Glomerular endothelial cell (primary cell): ENCODE measurements at places on chromosomes 3 and 15. TPM values are rescaled to one million over a fixed set of nuclear protein-coding genes. Genes with fewer than 3 reads are reported as not detected.

- no peak for DNase-seq
Observed at GRCh38 chr3:81492040-81492439, 269.4 kb downstream of the GBE1 start.

Gene CCDC54
- total RNA-seq: not detected in 2 replicates

- no peak for DNase-seq
Observed at GRCh38 chr3:6799264-6799915, 61.5 kb upstream of the GRM7 start.

GRCh38 chr15:40277471-40277870 lies 5.4 kb downstream of the ANKRD63 start:
- no peak for DNase-seq

DNA sequence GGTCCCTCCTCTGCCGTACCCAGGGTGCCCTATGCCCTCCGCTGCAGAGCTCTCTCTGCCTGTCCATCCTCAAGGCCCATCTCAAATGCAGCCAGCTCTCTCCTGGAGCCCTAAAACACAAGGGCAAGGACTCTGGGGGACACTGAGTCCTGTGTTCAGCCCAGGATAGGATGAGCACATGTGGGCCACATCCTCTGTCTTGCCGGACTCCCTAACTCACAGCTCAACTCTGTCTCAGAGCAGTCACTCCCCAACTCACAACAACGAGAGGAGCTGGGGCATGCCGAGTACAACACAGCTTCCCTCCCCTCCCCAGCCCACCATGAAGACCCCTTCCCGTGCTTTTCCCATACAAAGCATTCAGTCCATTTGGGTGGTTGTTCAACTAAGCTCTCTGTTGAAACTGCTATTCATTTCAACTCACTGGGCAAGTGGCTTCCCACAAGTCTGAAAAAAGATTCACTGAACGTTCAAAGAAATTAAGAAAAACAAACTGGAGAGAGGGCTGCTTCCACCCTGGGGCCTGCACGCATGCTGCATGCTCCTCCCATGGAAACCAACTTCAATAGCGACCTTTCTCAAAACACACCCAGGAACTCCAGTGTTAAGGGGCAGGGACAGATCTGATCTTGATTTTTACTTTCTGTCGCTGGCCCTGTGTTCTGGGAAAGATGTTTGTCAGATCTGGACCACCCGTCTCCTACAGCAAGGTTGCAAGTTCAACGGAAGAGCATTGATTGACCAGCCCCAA lies 124.3 kb upstream of the IGF1R start:
- DNase-seq: no peak

DNA sequence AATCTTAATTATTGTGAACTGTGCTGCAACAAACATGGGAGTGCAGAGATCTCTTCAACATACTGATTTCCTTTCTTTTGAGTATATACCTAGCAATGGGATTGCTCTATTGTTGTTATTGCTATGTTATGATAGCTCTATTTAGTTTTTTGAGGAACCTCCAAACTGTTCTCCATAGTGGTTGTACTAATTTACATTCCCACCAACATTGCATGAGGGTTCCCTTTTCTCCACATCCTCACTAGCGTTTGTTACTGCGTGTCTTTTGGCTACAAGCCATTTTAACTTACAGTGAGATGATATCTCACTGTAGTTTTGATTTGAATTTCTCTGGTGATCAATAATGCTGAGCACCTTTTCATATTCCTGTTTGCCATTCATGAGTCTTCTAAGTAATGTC lies 45.5 kb upstream of the TNFSF10 start:
- no peak for DNase-seq

DNA sequence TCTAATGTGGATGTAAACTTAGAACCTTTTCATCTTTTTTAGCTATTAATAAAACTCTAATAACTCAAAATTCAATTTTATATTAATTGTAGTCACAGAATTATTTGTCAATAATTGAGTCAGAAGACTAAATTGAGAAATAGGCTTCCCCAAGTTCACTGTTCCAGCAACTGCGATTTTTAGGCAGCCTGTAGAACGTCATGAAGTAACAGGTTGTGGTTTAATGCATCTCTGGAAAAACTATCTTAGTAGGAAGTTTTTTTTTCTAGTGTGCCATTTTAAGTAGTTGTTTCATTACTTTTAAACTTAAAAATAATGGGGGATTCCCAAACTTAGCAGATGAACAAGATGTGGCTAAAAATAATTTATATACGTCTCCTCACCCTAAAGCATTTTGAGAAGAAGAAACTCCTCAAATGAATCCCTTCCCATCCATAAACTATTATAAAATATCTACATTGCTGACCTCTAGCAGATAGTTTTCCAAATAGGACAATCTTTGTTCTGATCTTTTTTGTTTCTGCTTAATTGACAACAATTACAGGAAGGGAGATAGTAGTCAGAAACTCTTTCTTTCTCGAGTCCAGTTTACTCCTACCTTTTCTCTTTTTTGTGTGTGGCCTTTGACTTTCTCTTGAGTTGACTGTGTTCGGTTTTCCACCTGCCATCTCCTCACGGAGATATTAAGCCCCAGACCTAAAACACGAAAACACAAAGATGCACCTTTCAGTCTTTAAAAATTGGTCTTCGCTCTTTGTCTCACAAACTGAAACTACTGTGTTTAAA lies 43.1 kb downstream of the LRCH3 start:
- DNase-seq: no peak

- DNase-seq: no peak
Observed at GRCh38 chr3:62414786-62415185, 41.4 kb upstream of the FEZF2 start.

- DNase-seq: no peak
Observed at GRCh38 chr3:2714834-2715233, 395.3 kb downstream of the IL5RA start.

- DNase-seq: no peak
Observed at GRCh38 chr3:49511639-49512038, 41.6 kb downstream of the DAG1 start.

- DNase-seq: no peak
Observed at GRCh38 chr3:49996016-49996415, 56.1 kb downstream of the RBM6 start.

DNA sequence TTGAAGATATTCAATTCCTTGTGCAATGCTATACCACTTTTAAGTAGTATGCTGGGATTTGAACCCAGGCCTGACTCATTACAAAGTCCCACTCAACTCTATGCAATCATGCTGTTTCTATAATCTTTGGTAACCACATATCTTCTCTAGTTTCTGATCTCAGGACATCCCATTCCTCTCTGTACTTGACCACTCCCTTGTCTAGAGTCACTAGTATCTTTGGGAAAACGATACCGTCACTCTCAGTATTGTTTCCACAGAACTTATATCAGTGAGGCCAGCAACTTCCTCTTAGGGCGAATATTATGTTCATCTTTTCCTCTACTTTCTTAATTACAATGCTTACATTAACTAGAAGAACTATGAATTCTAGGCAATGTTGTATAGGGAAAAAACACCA lies 137.3 kb upstream of the TSPAN3 start:
- DNase-seq: no peak

DNA sequence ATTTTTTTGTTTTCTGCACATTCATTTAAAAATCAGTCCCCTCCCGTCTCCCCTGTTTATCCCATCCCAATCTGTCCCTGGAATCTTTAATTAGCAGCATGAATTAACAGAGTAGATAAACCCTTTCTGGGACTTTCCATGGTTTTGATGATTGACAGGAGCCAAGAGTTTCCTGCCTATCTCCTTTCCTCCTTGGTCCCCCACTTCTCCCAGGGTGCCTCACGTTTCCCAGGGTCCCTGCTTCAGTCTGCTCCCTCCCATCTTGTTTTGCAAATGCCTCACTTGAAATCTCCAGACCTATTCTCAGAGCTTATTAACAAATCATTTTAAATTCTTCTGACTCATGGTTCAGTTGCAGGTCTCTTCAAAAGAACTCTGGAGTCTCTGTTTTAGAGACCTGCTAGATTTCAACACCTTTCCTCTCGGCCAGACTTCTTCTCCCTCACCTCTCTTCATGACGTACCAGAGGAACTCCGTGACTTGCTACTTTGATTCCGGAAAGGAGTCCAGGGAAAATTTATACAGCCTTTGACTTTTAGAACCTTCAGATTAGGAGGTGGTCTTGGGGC lies 238.5 kb downstream of the ITPR1 start:
- DNase-seq: no peak

DNA sequence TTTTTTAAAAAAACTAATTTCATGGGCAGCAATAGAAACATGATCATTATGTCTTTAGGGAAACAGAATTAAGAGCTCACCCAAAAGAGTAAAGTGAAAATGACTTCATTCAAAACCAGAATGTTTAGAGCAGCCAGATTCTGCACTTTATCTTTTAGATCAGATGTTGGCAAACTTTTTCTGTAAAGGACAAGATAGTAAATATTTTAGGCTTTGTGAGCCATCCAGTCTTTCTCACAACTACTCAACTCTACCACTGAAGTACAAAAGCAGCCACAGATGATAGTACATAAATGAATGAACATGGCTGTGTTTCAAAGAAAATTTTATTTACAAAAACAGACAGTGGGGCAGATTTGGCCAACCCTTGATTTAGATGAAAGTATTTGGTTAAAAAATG lies 84.5 kb downstream of the SETD2 start:
- DNase-seq: no peak
